ENCODE measurements at places on chromosomes 3 and 15.
A peak's percentile ranks its signal among the peaks of the same experiment; 100 is the strongest.

DNA sequence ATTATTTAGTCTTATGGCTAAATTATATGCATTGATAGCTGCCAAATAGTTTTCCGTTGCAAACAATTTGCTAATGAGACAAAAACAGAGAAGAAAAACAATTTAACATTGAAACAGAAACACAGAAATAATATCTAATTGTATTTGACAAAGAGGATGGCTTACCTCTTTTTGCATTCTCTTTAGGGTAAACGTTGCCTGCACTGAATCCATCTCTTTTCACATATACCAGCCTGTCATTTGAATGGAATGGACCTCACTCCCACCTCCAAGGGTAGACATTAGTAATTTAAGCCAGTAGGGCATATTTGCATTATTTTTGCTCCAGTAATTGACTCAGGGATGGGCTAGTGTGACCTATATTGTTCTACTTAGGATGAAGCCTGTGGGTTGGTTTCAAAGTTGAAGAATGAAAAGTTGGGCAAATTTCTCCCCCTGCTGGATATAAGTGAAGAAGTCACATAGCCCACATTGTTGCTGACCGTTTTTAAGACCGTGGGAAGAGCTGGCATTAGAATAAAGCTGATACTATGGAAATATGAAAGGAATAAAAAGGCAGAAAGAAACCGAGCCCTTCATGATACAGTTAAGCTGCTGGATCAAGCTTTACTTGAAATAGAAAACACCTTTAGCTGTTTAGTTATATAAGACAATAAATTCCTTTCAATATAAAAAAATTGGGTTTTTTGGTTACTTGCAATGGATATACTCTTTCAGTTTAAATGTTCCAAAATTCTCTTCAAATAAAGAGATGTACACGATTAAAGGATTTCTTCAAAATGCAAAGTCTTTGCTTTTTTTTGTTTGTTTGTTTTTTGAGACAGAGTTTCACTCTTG is 26.9 kb downstream of the PIERCE2 start:
- no peak for DNase-seq

- no peak for DNase-seq
Measured at GRCh38 chr3:186532598-186533072, 11.5 kb downstream of the CRYGS start.

DNA sequence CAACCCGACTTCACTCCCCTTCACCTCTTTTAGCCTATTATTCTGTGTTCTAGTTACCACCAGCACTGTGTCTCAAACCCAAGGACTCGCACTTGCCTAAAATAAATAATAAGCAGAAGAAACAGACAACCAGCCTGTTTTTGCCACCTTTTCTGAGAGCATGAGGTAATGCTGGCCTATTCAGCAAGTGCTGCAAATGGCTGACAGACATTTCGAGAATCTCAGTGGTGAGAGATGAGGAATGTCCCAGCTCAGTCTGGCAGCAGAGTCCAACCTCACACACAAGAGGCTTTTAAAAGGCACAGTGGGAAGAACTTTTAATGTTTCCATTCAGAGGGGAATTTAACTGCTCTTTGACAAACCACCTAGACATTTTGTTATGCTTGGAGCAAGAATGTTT is 143.3 kb upstream of the GMNC start:
- DNase-seq: no peak

DNA sequence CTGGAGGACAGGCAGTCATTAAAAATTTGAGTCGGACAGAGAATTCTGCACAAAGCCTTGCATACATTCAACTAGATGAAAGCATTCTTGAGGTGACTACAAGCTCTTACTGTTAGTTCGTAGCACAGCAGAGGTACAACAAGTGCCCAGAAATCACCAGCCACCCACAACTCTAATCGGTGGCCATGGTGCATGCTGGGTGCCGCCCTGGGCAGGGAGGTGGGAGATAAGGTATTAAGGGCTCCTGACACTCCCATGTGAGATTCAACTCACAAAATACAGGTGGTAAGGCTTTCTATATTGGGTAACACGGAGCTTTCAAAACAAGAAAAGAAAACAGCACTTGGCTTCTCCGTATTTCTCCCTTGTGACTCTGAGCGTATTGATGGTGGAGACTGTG is 66.0 kb downstream of the MEIS2 start:
- DNase-seq: no peak

GRCh38 chr15:94703596-94703995 is 472.2 kb downstream of the MCTP2 start:
- no peak for DNase-seq

DNA sequence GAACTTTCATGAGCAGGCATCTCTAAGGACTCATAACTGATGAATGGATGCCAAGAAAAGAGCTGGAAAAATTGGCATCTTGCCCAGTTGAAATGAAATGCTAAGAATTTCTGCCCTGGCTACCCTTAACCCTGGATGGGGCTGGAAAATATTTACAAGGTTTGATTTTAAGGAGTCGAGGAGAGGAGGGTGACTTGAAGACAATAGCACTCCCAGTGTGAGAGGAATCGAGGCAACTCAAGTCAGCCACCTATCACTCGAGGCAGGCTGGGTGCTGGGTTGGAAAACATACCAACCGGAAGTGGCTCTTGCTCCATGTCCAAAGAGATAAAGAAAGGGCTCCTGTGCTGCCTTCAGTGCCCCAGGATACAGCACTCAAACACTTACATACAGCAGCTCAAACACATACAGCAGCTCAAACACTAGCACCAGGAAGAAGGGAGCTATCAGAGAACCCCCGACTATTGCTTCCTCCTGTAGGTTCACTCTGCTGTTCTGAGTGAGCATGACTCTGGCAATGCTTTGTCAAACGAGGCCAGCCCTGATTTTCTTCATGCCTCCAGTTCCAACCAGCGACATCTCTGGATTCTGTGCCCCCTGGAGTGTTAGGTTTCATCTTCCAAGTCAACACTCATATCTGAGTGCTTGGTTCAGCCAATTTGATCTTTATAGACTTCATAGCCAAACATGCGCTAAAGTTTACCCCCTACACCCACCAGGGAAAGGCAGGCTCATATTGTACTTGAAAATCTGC is 4.9 kb downstream of the PRICKLE2 start:
- no peak for DNase-seq

- no peak for DNase-seq
Measured at GRCh38 chr3:13203398-13204176, 130.4 kb upstream of the IQSEC1 start.

- DNase-seq: no peak
Measured at GRCh38 chr15:30921781-30922479, 18.2 kb downstream of the FAN1 start.

GRCh38 chr3:102577082-102577789 is 142.4 kb downstream of the ZPLD1 start:
- no peak for DNase-seq

DNA sequence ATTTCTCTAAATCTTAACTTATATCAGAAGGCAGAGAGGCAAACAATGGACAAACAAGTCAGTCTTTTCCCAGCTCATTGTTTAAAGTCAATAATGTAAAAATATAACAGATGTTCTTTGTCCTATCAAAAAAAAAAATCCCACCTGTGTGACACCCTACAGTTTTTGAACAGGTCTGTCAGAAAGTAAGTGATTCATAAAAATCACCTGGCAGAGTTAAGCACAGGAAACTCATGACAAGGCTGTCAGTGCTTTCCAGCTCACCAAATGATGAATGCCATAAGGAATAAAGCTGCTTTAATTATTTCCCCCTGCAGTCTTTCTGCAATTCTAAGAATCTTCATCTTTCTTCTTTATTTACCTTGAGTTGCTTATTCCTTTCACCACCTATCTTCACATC is 30.3 kb downstream of the ROBO1 start:
- DNase-seq: no peak

GRCh38 chr3:127822682-127823425 is 539 bp upstream of the MGLL start:
- DNase-seq: peak; percentile 38

DNA sequence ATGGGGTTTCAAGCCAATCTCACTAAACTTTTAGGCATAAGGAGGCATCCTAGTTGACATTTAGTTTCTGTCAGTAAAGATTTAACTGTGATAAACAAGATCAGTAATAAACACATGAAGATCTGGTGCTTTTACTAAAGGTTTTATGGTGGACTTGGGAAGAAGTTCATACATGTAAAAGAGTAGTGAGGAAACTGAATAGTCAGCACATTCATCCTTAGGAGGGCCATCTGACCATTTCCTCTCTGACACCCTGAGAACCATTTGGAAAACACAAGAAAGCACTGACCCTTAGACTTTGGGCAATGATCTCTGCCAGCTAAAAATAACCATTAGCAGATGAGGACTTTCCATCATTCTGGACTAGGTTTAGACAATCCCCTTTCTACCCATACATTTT is 1040.9 kb downstream of the AGBL1 start:
- DNase-seq: no peak

- DNase-seq: no peak
Measured at GRCh38 chr3:118775021-118775420, 259.6 kb downstream of the IGSF11 start.

DNA sequence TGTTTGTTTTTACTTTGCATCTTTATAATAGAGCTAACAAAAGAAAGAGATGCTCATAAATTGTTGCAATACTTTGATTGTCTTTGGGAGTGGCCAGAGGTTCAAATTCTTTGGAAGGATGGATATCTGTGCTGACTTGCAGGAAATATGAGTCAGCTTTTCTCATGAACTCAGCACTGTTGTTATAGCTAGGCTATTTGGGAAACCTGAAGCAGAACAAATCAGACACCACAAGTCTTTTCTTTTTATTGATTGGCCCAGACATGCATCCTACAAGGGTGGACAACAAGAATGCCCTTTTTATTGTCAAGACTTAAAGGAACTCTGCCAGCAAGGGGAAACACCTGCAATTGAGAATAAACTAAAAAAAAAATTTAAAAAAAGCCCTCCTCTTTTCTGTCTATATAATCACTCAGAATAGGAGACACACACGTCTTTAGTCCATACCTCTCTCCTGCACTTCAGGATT is 4.6 kb upstream of the DENND4A start:
- no peak for DNase-seq
